ENCODE measurements at places on chromosomes 3 and 15. TPM values are rescaled to one million over a fixed set of nuclear protein-coding genes. Genes with fewer than 3 reads are reported as not detected.

GRCh38 chr3:136545664-136546268, 206.4 kb downstream of the STAG1 start:
- no peak for DNase-seq
- no peak overlapping the region for H3K4me3 ChIP-seq
- no peaks in the 10 kb centered on the region for H3K27me3 ChIP-seq
- no peak overlapping the region for H3K27ac ChIP-seq

DNA sequence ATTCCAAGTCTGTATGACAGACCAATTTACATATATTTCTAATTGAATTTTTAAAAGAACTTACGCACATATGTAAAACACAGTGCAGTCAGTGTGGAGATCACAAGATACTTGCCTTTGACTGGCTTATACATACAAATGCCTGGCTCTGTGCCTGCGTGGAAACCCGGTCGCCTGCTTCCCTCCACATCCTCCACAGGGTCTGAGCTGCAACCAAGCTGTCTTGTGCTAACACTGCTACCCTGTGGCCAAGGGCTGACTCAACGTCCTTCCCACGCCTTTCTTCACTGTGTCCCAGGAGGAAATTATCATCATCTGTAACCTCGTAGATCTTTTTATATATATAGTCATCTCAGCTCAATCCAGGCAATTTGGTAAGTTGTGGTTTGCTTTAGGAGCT, 117.0 kb downstream of the WNT7A start:
- peaks cover 2% of the 10 kb centered on the region for H3K4me1 ChIP-seq
- H3K27ac ChIP-seq, result no peak overlapping the region
- DNase-seq, result no peak
- H3K27me3 ChIP-seq, result peaks cover 20% of the 10 kb centered on the region
- H3K36me3 ChIP-seq, result no peaks in the 10 kb centered on the region

DAZL gene
- not detected for total RNA-seq

DNA sequence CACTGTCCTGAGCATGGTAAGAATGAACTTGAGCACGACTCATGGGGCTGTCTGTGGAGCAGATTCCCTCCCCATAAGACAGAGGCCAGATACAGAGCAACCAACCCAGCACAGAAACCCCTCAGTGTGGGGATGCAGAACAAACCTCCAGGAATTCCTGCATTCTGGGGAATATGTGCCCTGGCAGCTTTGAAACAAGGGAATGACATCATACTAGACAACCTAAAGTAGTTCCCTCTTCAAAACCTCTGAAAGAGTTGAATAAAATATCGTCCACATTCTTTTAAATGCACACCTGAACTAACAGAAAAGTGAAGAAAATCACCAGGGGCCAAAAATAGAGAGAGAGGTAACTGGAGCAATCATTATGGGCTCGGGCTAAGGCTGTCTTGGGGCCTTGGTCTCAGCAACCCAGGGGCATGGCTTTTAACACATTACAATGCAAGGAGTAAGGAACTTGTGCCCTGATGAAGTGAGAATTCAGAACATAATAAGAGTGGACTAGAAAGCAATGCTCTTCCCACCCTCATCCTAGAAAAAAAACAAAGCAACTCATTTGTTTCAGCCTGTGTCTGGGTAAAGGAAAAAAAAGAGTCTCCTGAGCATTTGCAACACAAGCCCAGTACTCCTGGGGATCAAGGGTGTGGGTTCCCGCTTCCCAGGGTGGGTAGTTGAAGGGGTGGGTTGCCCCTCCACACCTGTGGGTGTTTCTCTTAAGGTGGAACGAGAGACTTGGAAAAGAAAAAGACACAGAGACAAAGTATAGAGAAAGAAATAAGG, 43.9 kb downstream of the ADIPOQ start:
- H3K27me3 ChIP-seq, result no peaks in the 10 kb centered on the region
- no peak overlapping the region for H3K27ac ChIP-seq
- H3K4me1 ChIP-seq, result peaks cover 20% of the 10 kb centered on the region

DNA sequence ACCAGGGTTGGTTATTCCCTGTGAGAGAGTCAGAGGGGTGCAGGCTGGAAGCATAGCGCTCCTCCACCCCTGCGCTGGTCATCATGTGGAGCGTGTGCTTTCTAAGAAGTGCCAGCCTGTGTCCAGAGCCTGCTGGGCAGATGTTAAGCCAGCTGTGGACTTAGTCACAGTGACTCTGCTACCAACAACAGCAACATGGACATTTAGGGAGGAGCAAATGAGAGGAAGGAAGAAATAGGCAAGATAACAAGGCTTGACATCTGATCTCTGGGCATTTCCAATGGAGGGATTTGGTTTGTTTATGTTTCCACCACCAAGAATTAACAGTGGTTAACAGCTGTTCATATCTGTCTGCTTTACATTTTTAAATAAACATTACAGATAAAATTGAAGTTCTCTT, 36.4 kb upstream of the MYZAP start:
- DNase-seq, result no peak
- peaks cover 4% of the 10 kb centered on the region for H3K36me3 ChIP-seq
- no peak overlapping the region for H3K4me3 ChIP-seq
- no peaks in the 10 kb centered on the region for H3K27me3 ChIP-seq
- H3K27ac ChIP-seq, result peak overlapping the region; percentile 60
- peaks cover 27% of the 10 kb centered on the region for H3K4me1 ChIP-seq

PEX11A gene
- 4.9 TPM for total RNA-seq

GRCh38 chr3:170220871-170221270, 1.4 kb upstream of the PRKCI start:
- H3K4me1 ChIP-seq, result peaks cover 21% of the 10 kb centered on the region
- DNase-seq, result no peak

- peaks cover 23% of the 10 kb centered on the region for H3K4me1 ChIP-seq
- H3K27ac ChIP-seq, result no peak overlapping the region
- no peak for DNase-seq
Measured at GRCh38 chr15:78417754-78418630, 20.0 kb upstream of the IREB2 start.

ZNF148 gene
- total RNA-seq, result 53.7 TPM

DNA sequence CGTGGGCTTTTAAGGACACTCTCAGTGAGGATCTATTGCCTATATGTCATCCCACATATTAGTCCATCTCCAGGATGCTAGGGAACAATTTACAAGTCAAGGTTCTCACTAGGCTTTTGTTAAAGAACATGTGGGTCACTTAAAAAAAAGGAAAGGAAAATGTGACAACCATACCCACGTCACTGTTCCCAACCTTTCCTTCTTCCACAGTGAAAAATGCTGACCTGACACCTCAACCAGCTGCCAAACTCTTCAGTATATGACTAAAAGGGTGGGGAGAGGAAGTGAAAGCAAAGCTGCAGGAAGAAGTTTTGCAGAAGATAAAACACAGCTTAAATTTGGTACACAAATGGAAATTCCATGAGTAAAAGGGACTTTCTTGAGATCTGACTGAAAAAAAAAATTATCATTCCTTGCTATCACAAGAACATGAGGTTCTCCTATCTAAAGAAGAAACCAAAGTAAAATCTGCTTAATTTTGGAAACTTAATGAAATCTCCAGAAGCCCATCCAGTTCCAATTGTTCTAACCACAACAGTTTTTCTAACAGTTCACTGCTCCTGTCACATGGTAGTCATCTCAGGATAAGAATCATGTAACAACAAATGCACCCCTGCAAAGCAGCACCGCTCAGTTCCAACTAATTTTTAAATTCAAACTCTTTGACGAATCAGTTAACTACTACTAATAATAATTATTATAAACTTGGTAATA, 117.0 kb upstream of the TSPAN3 start:
- DNase-seq, result no peak
- H3K27ac ChIP-seq, result no peak overlapping the region
- peaks cover 25% of the 10 kb centered on the region for H3K4me1 ChIP-seq
- H3K27me3 ChIP-seq, result no peaks in the 10 kb centered on the region
- no peak overlapping the region for H3K4me3 ChIP-seq
- no peaks in the 10 kb centered on the region for H3K36me3 ChIP-seq

P2RY13 gene
- not detected for total RNA-seq

SLC6A20 gene
- total RNA-seq, result not detected

RASGRP1 gene
- 1.5 TPM for total RNA-seq

DNA sequence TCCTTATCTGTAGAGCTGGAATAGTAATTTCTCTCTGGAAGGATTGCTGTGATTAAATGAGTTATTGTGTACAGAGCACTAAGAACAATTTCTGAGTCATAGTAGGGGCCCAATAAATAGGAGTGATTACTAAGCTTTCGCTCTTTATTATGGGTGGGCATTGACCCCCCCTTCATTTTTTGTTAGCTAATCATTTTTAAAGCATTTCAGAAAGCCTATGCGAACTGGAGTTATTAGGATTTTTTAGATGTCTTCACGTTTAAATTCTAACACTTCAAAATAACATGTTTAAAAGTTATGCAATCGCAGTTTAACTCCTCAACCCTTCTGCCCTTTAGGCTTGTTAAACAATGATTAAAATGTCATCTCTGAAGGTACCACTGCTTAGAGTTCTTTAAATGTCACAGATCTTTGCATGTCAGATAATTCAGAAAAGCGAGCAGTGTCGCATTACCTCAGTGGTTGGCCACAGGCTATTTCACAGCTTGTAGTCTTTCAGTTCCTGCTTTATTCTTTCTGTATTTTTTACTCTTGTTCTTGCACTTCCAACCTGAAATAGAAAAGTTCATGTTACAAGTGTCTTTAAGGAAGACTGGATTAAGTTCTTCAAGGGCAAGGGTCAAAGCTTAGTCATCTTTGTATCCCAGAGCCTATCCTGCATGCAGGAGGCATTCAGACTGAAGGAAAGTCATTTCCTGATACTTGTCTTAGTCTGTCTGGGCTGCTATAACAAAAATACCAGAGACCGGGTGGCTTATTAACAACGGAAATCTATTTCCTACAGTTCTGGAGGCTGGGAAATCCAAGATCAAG, 102.9 kb downstream of the FNDC3B start:
- no peak for DNase-seq
- H3K4me1 ChIP-seq, result peaks cover 64% of the 10 kb centered on the region
- no peaks in the 10 kb centered on the region for H3K27me3 ChIP-seq
- H3K4me3 ChIP-seq, result no peak overlapping the region

DNA sequence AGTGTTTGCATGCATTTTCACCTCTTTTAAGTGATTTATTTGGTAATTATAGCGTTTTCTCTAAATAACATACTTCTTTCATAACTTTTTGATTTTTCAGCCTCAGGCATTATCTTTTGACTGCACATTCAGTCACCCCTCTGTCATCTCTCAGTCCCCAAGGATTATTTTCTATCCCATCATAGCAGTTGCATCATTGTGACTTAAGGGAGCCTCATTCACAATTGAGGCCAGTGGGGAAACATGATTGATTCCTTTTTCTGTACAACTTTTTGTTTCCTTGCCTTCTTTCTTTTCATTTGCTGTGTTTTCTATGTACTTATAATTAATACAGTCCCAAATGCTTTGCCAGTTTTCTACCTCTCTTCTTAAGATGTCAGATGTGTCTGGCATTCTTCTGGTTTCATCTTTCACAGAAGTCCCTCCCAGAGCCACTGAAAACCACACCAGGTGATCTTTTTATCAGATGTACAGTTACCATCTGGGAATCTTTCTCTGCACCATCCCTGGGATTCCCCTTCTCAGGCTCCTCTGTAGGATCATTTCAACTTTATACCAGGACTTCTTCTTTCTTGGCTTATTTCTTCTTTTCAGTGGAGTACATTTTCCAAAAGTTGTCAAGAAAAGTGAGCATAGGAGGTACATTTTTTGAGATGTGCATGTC, 151.4 kb downstream of the RAP2B start:
- no peak for DNase-seq
- peaks cover 11% of the 10 kb centered on the region for H3K4me1 ChIP-seq

GRCh38 chr3:10520072-10520471, 14.7 kb upstream of the ATP2B2 start:
- no peak for DNase-seq
- no peaks in the 10 kb centered on the region for H3K4me1 ChIP-seq
- H3K27me3 ChIP-seq, result peaks cover 18% of the 10 kb centered on the region
- H3K4me3 ChIP-seq, result no peak overlapping the region

- H3K4me3 ChIP-seq, result no peak overlapping the region
- DNase-seq, result no peak
- H3K4me1 ChIP-seq, result peaks cover 8% of the 10 kb centered on the region
- no peaks in the 10 kb centered on the region for H3K27me3 ChIP-seq
- H3K36me3 ChIP-seq, result peaks cover 9% of the 10 kb centered on the region
Measured at GRCh38 chr3:15556512-15556911, 35.0 kb upstream of the COLQ start.

DNA sequence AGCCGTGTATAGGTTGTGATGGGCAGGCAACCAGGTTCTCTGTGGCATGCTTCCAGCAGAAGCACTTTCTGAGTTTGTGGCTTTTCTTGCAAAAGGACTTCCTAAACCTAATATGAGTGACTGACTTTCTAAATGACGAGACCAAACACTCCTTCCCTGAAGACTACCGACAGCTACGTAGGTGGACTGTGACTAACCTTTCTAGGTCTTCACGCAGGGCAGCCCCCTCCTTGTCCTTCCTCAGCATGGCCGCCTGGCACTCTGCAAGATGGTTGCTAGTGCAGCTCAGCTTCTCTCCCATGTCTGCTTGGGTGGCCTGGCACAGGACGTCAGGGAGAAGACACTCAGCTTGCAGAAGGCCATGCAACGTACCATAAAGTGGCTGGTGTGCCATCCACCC, 20.9 kb downstream of the CXCR6 start:
- no peaks in the 10 kb centered on the region for H3K4me1 ChIP-seq
- H3K4me3 ChIP-seq, result no peak overlapping the region
- no peak for DNase-seq
- peaks cover 16% of the 10 kb centered on the region for H3K36me3 ChIP-seq
- no peak overlapping the region for H3K27ac ChIP-seq

DNA sequence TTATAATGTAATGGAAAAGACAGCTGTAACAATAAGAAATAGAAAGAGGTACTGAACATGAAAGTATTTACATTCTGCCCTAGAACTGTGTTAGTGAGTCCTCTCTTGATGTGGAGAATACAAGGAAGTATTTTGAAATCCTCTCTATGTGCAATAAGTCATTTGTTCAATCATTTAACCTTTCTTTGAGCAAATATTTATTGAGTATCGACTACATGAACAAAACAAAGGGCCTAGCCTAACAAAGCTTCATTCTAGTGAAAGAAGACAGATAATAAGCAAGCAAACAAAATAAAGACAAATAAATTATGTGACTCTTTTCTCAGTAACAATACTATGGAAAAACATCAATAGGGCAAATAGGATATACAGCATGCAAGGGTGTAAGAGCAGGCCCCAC, 354.9 kb upstream of the ATP11B start:
- no peak for DNase-seq
- H3K4me1 ChIP-seq, result peaks cover 5% of the 10 kb centered on the region
- no peak overlapping the region for H3K4me3 ChIP-seq
- no peaks in the 10 kb centered on the region for H3K27me3 ChIP-seq
- H3K36me3 ChIP-seq, result no peaks in the 10 kb centered on the region

- peaks cover 4% of the 10 kb centered on the region for H3K4me1 ChIP-seq
- H3K4me3 ChIP-seq, result no peak overlapping the region
- no peak for DNase-seq
- no peaks in the 10 kb centered on the region for H3K36me3 ChIP-seq
Measured at GRCh38 chr3:155330370-155330769, 36.9 kb upstream of the STRIT1 start.

DNA sequence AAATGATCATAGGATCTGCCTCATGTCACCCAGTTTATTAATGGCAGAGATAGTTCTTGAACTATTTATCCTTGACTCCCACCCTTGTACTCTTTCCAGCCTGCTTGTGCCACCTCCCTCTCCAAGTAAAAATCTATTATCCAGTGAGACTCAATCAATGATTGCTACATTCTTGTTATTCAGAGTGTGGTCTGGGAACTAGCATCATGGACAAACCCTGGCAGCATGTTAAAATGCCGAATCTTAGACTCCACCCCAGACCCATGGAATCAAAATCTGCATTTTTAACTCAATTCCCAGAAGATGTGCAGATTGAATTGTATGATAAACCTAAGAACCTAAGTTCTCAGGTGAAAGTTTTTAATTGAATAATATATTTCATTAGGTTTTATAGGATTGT, 34.7 kb upstream of the PYDC2 start:
- DNase-seq, result no peak
- peaks cover 8% of the 10 kb centered on the region for H3K4me1 ChIP-seq
- H3K4me3 ChIP-seq, result no peak overlapping the region
- H3K27ac ChIP-seq, result no peak overlapping the region
- peaks cover under 1% of the 10 kb centered on the region for H3K36me3 ChIP-seq
- peaks cover 4% of the 10 kb centered on the region for H3K27me3 ChIP-seq

Data from progenitor cell of endocrine pancreas (in vitro differentiated cells).